ENCODE measurements at places on chromosomes 2 and 18. TPM values are rescaled to one million over a fixed set of nuclear protein-coding genes. Genes with fewer than 3 reads are reported as not detected.
A peak's percentile ranks its signal among the peaks of the same experiment; 100 is the strongest.

GRCh38 chr2:189837326-189837725, 53.1 kb downstream of the PMS1 start:
- H3K27ac ChIP-seq = no peak overlapping the region
- DNase-seq = no peak
- peaks cover 13% of the 10 kb centered on the region for H3K27me3 ChIP-seq
- H3K36me3 ChIP-seq = no peaks in the 10 kb centered on the region
- H3K4me3 ChIP-seq = no peak overlapping the region

DNA sequence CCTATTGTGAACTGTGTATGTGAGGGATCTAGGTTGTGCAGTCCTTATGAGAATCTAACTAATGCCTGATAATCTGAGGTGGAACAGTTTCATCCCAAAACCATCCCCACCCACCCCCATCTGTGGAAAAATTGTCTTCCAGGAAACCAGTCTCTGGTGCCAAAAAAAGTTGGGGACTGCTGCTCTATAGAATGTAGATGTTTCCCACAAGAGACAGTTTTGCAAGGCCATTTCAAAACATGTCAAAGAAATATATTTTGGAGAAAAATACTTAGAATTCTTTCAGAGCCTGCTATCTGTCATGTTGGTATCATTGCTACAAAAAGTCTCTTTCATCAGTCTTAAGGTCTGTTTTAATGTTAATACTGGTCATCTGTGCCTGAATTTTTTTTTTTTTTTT, 4.1 kb upstream of the SLC39A10 start:
- no peak for DNase-seq
- H3K4me1 ChIP-seq = no peaks in the 10 kb centered on the region

DNA sequence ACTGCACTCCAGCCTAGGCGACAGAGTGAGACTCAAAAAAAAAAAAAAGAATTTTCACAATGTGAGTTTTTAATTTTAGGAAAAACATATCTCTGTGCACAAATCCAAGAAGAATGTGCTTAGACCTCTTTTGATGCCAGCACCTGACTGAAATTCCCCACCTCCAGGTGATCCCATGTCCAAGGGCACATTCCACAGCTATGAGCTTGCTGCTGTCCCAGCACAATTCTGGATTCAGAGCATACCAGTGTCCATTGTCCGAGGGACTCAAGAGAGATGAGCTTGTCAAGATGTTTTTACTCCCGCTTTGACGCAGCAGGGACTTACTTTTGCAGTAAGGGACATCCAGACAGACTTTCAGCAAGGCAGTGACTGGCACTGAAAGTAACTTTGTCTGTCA, 489.1 kb upstream of the ACVR2A start:
- H3K4me3 ChIP-seq = no peak overlapping the region
- DNase-seq = no peak

GRCh38 chr2:66498289-66498975, 63.5 kb downstream of the MEIS1 start:
- DNase-seq = no peak
- H3K4me3 ChIP-seq = no peak overlapping the region
- no peaks in the 10 kb centered on the region for H3K27me3 ChIP-seq
- H3K4me1 ChIP-seq = peaks cover 42% of the 10 kb centered on the region

DNA sequence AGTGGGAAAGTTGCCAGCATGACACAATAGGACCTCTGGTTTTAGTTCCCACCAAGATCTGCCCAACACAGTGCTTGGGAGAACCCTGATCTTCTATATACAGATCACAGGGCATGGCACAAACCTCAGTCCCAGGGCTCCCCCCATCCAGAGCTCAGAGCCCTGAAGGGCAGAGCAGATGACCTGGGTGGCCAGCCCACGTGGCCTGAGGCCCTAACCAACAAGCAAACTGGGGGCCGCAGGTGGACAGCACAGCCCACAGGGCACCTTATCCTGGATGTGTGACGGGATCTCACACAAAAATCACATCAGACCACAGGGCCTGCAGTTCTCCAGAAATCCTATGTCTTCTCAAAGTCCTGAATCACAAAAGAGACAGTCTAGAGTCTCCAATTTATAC, 34.7 kb downstream of the CRACDL start:
- no peak overlapping the region for H3K4me3 ChIP-seq
- no peaks in the 10 kb centered on the region for H3K36me3 ChIP-seq
- DNase-seq = no peak
- no peaks in the 10 kb centered on the region for H3K4me1 ChIP-seq
- no peak overlapping the region for H3K27ac ChIP-seq
- H3K27me3 ChIP-seq = no peaks in the 10 kb centered on the region

GRCh38 chr2:88669482-88670214, 21.8 kb upstream of the RPIA start:
- H3K27ac ChIP-seq = no peak overlapping the region
- H3K4me1 ChIP-seq = no peaks in the 10 kb centered on the region
- peak; percentile 60 for DNase-seq
- no peaks in the 10 kb centered on the region for H3K36me3 ChIP-seq

DNA sequence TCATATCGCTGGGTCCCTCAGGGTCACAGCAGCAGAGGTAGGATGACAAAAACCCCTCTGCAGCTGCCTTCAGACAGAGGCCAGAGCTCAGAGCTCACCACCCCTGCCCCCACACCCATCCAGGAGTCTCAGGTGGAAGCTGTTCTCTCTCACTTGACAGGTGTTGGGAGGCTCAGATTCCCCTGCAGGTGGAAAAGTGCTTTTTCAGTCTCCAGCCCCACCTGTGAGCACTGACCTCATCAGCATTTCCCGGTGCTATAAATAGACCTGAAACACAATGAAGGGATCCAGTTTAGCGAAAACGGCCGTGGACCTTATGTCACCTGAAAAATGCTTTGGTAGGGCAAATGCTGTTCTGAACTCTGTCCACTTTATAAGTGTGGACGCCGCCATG, 254.9 kb downstream of the NDUFA10 start:
- H3K4me3 ChIP-seq = no peak overlapping the region
- H3K4me1 ChIP-seq = no peaks in the 10 kb centered on the region
- no peaks in the 10 kb centered on the region for H3K36me3 ChIP-seq
- H3K27me3 ChIP-seq = no peaks in the 10 kb centered on the region
- H3K27ac ChIP-seq = no peak overlapping the region
- no peak for DNase-seq

DNA sequence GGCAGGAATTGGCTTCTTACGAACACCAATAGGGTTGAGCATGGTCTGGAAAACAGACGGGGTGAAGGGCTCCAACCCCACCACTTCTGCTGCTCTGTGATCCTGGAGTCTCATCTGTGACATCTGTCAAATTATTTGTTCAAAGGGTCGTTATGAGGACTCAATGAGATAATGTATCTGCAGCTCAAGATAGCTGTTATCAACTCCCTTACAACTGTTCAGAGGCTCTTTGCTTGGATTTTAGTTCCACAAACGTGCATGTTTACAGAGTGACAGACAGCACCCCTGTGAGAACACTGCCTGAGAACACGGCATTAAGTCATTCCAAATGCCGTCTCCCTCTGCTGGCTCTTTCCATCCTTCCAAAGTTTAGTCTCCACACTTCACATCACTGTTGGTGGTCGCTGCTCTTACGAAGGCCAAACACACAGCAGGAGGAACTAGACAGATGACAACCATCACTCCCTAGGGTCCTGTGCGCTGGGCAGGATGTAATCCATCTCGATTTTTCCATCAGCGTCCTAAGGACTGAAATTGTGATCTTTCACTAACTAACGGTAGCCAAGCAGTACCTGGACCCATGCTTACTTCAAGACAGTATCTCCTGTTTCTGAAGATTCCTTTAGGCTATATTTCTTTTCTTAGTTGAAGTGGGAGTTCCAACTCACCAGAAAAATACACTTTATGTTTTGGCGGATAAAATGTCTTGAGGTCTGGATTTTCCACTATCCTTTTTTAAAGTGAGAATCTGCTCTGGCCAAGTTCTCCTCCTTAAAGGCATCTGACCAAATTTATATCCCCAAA, 220.3 kb downstream of the ANAPC1 start:
- H3K4me1 ChIP-seq = peaks cover 11% of the 10 kb centered on the region
- no peak overlapping the region for H3K4me3 ChIP-seq
- DNase-seq = peak; percentile 49
- H3K27ac ChIP-seq = peak overlapping the region; percentile 46

GRCh38 chr2:69113627-69114026, 100.6 kb downstream of the ANTXR1 start:
- no peaks in the 10 kb centered on the region for H3K27me3 ChIP-seq
- no peak overlapping the region for H3K4me3 ChIP-seq
- no peaks in the 10 kb centered on the region for H3K36me3 ChIP-seq
- no peak overlapping the region for H3K27ac ChIP-seq

The SERPINB3 gene
- not detected for total RNA-seq

The C2orf80 gene
- total RNA-seq = not detected
